Fibroblast of the aortic adventitia (primary cell): ENCODE measurements at places on chromosomes 3 and 15. TPM values are rescaled to one million over a fixed set of nuclear protein-coding genes. Genes with fewer than 3 reads are reported as not detected.

Gene CCR8
- total RNA-seq: not detected in 2 replicates

Gene HYAL1
- total RNA-seq: 0.90 TPM in 1 of 2 replicates, not detected in the other

Gene ZCWPW2
- total RNA-seq: 1.2 and 1.7 TPM in 2 replicates

Gene ADCY5
- total RNA-seq: under 0.01 and 0.41 TPM in 2 replicates

Gene GREM1
- total RNA-seq: 25.1 and 181 TPM in 2 replicates

Gene SEC22A
- 21.3 and 44.6 TPM in 2 replicates for total RNA-seq

Gene SCAANT1
- not detected in 2 replicates for total RNA-seq

Gene PPM1L
- 1.4 and 2.5 TPM in 2 replicates for total RNA-seq

Gene CDHR4
- 0.09 TPM in 1 of 2 replicates, not detected in the other for total RNA-seq

Gene PLA2G4F
- not detected in 2 replicates for total RNA-seq

Gene NR1I2
- total RNA-seq: 0.27 TPM in 1 of 2 replicates, not detected in the other

Gene PLSCR4
- total RNA-seq: 28.3 and 46.3 TPM in 2 replicates

Gene GCSAM
- not detected in 2 replicates for total RNA-seq

Gene C2CD4B
- total RNA-seq: not detected in 2 replicates

Gene SSUH2
- not detected in 2 replicates for total RNA-seq

Gene GNAT1
- not detected in 2 replicates for total RNA-seq

Gene CDCP1
- total RNA-seq: 1.3 and 32.8 TPM in 2 replicates

Gene HCLS1
- total RNA-seq: 2.7 and 7.5 TPM in 2 replicates

Gene CD200R1
- total RNA-seq: not detected in 2 replicates

Gene TERC
- total RNA-seq: 124 and 230 TPM in 2 replicates

Gene HIGD2B
- total RNA-seq: not detected in 2 replicates

Gene CMTM8
- total RNA-seq: 1.1 TPM in 1 of 2 replicates, not detected in the other

Gene WNT5A
- total RNA-seq: 5.8 and 42.4 TPM in 2 replicates

Gene DNAJA4
- total RNA-seq: 0.65 and 2.3 TPM in 2 replicates

Gene TJP1
- total RNA-seq: 94.2 and 95.3 TPM in 2 replicates

Gene COL6A5
- total RNA-seq: under 0.01 TPM in 1 of 2 replicates, not detected in the other
